ENCODE measurements at places on chromosomes 2 and 18.

DNA sequence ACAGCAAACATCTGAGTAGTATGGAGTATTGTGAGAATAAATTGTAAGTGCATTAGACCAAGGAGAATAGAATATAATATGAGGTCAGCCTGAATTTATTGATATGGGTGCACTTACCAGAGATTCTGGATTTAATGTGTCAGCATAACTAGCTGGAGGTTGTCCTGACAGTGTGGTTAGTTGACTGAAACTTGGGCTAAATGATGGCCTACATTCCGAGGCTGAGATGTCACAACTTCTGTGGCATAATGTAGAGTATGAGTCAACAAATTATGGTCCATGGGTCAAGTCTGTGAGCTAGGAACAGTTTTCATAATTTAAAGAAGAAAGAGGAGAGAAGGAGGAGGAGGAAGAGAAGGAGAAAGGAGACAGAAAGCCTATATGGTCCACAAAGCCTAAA is 127.6 kb downstream of the QPCT start:
- no peak for DNase-seq

DNA sequence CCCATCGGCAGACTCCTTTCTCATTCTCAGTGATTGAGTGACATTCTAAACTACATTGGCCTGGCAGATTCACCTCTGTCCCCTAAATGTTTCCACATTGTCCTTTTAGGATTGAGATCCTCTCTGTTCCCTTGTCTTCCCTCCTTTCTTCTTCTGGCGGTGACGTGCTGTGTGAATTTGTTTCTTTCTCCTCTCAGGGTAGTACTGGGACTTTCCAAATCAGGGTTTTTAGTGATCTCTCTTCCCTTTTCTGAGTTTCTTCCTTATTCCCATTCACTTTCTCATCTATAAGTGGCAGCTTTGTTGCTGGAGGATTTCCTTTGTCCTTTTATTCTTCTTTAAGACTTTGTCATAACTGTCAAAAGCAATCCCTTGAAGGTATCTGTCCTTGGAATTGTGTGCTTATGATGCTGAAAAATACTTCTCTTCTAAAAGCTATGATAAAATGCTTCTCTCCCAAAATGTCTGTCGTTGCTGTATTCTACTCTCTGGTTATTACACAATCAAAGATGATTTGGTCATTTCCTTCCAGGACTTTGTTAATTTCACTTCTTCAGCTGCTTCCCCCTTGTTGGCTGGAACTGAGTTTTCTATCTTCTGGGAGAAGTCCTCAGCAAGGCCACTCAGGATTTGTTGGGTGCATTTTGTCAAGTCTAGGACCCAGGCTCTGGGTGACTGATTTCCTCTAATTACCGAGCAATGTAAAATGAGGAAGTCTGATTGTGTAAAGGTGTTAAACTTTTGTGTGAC is 4.9 kb upstream of the IL1B start:
- DNase-seq, result no peak

GRCh38 chr18:49013961-49014604 is 63.3 kb upstream of the SMAD7 start:
- DNase-seq, result no peak

DNA sequence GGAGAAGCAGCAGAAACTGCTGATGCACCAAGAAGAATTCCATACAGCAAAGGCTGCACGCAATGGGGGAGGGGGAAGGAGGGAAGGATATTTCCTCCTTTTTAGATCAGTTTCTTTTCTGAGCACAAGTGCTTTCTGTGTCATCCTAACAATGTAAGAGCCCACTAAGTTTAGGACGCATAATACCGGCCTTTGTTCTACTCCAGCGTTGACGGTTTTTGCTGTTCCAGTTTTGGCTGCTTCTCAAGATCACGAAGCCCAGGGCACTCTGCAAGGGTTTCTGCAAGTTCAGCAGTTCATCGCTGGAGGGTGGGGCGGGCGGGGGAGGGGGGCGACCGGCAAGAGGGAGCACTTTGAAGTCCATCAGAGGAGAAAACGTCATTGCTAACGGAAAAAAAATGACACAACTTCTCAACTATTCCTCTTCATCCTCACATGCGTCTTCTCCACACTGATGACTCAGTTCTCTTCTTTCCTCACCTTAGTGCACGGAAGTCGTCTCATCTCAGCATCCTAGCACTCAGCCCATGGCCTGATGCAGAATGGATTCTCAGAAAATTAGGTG is 8.7 kb downstream of the FAM178B start:
- no peak for DNase-seq

GRCh38 chr2:226793646-226794045 is 6.0 kb downstream of the IRS1 start:
- no peak for DNase-seq

DNA sequence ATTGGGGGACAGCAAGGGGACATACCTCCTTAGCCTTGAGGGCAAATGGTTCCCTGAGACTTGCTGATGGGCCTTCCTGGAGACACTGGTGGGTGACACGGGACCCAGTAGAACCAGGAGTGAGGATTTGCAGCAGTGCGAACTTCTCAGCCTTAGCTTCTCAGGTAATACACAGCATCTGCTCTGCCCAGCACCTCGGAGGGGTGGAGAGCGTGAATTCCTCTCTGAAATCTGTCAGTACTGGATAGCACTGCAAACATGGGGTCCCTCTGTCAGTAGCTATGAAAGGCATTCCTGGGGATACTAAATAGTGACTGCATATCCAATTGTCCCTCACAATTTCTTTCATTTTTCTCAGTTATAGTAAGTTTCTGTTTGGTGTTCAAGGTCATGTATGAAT is 151.7 kb downstream of the GBX2 start:
- no peak for DNase-seq

All from activated T-helper 1 cell treated with anti-CD3 and anti-CD28 coated beads, Interleukin-2, amount 50 U/mL, for 16 hours (primary cell).